Urinary bladder (tissue), 4 donors: ENCODE measurements at places on chromosomes 2 and 18.

GRCh38 chr2:39481611-39482010 lies 44.5 kb upstream of the MAP4K3 start:
- no peak for DNase-seq

DNA sequence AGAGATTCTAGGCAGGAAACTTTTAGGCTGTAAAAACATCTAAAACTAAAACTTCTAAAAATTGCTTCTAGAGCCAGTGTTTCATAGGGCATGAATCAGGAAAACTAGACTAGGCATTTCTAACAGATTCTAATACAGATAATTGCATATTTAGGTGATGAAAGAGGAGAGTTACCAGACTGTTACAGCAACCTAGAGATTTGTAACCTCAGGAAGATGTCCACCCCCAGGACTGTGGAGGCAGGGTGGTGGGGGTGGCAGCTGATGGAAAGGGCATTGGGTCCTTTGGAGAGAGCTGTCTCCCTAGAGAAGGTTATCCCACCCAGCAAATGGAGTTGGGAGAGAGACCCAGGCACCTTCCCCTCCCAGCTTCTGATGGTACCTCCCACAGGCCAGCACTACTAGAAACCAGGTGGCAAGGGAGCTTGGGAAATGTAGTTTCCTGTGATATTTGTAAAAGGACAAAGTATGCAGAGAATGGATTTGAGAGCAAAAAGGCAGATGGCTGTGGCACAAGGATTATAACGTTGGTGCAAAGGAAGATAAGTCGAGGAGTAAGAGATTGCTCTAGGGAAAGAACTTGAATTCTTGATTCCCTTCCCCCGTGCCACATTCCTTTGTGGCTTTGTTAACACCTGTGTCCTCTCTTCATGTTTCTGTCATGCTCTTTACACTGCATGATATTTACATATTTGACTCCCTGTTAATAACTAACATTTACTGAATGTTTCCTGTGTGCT lies 75.6 kb upstream of the MGAT5 start:
- no peak for DNase-seq

DNA sequence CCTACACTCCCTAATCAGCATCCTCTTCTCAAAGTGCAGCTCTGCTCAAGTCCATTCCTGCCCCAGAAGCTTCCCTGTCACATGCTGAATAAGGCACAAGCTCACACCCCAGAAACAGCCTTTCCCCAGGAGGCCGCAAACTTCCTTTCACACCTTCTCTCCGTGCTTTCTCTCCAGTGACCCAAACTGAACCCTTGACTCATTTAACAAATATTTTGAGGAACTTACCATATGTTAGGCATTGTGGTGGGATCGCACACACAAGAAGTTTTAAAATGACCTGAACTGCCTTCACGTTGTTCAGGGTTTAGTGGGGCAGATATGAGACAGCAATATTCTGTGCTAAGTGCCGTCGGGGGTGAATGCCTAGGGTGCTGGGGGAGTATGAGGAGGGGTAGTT lies 161.3 kb downstream of the INSIG2 start:
- DNase-seq: no peak

GRCh38 chr18:48932462-48932818 lies 18.3 kb downstream of the SMAD7 start:
- no peak for DNase-seq

DNA sequence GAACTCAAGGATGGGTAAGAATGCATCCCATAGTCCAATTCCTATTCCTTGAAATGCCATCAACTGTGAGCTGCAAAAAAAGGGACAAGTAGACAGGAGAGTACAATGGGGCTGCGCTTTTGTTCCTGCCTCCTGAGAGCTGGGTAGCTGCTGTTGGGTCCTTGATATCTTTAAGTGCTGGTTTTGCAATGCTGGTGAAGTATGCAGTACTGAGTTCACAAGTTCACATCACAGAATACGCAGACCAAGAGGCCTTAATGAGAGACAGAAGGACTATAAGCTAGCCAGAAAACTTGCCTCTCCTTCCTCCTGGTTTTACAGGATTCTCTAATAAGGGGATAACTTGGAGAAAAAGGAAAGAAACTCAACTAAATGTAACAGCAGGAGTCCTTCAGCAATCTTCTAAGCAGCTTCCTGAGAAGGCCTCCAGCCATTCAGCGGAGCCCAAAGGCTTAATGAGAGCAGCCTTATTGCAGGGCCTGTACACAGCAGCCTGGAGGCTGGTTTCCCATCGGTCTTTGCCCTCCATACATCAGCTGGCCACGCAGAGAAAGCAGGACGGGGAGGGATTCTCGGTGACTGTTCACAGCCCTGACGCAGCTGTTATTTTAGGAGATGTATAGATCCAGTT lies 293.1 kb downstream of the CDCA7 start:
- no peak for DNase-seq

DNA sequence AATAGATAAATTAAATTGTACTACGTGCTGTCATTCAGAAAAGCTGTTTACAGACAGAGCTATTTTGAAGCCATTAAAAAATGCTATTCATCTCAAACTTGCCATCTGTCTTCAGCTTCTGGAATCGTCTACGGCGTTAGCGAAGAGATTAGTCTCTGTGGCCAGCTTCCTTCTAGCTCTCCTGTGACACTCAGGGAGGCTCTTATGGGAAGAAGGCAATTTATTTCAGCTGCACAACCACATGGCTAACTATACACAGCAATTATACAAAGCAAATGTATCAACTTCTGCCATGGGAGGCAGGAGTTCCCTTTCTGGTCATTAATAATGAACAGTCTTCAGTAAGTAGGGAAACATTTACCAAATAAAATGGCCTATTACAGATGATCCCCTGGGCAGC lies 6.3 kb downstream of the CTAGE1 start:
- DNase-seq: no peak

DNA sequence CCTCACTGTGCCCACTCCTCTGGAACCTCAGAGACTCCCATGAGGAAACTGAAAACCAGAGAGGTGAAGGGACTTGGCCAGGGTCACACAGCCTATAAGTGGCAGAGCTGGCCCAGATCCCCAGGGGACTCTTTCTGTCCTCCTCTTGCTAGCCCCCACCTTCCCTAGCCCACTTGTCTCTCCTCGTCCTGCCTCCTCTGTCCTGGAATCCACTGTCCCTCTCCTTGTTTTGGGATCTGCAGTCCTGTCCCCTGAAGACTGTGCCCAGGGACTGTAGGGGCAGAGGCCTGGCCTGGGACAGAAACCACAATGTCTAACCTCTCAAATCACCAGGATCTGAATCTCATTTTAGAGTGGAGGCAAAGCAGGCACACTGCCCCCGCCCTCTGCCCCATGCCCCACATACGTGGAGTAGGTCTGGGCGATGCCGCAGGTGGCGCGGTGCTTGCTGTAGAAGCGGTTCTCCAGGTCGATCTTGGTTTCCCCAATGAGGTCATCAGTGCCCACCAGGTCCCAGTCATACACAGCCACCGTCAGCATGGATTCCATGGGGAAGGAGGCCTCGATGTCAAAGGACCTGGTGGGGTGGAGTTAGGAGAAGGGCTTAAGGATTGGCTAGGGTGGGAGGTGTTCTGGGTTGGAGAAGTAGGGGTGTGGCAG lies 12.5 kb downstream of the OTOF start:
- no peak for DNase-seq

DNA sequence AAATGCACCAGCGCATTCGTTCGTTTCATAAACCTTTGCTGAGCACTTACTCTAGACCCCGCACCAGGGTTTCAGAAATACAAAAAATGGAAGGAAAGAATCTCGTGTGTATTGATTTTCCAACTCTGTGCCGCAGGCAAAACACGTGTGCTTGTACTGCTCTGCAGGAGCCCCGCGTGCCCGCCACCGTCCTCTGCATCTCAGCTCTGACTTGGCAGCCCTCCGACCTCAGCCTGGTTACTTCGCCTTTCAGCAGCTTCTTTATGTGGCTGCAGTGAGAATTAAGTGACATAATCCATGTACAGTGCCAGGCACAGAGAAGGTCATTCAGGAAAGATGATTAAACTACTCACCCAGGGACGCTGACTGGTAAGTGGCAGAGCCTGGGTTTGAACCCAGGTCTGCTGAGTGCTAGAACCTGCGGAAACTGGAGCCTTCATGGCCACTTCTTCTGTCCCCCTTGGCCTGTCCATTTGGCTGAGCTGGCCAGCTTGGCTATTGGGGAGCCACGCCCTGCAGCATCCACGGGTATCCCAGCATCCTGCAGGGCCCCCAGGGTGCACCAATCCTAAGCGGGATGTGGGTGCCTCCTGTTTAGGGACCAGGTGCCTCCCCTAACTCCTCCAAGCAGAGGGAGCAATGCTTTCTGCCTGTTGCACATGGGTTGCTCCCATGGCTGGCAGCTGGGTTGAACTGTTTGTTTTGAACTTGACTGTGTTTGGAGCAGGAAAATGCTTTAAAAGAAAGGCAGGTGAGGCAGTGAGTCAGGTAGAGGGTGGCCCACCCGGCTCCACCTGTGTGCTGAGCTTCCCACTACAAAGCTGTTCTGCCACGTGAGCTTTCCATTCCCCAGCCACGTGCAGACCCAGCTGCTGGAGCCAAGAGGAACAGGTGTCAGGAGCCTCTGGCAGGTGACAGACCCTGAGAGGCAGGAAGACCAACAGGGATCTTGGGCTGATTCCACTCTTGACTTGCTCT lies 34.3 kb downstream of the INHBB start:
- DNase-seq: no peak

GRCh38 chr2:178777577-178777976 lies 29.6 kb downstream of the TTN start:
- DNase-seq: no peak

- no peak for DNase-seq
These were observed 39.7 kb downstream of the GRHL1 start for GRCh38 chr2:9991221-9991620.

GRCh38 chr2:75621228-75621627 lies 25.4 kb upstream of the MRPL19 start:
- no peak for DNase-seq

DNA sequence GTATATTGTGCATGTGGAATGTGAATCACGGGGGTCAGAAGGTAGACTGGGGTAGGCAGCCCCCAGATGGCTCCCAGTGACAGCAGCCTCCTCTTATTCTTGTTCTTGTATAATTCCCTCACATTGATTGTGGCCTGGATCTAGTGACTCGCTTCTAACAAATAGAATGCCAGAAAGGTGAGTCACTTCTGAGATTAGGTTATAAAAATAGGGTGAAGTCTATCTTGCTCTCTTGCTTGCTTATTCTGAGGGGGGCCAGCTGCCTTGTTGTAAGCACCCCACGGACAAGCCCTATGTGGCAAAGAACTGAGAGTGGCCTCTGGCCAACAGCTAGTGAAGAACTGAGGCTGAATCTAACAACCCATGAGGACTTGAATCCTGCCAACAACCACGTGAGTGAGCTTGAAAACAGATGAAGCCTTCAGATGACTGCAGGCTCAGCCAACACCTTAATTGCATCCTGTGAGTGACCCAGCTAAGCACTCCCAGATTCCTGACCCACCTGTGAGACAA lies 15.6 kb upstream of the RMND5A start:
- DNase-seq: no peak

DNA sequence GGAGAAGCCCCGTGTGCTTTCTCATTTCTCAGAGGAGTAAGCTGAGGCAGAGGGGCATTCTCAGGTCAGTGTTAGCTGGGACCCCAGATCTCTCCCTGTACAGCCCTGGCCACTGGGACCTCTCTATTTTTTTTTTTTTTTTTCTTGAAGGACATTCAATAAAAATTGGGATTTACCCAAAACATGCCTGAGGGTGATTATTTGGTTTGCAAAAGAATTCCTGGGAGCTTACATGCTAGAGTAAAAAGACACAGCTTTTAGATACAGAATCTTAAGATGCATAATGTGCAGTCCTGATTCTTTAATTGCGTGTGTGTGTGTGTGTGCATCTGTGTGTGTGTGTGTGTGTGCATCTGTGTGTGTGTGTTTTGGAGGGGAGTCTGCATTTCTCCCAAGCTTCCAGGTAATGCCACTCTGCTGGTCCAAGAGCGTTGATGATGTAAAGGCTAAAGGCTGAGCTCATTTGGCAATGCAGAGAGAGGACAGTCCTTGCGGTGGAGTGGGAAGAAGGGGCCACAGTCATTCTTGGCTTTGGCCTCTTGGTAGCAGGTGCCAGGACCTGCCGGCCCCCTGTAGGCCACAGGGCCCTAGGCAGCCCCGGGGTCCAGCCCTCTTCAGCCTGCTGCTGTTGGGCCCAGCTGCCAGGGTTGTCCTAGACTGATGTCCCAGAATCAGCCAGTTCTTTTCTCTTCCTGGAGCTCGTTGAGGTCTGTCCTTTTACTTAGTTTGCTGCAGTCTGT lies 74.1 kb upstream of the MCFD2 start:
- DNase-seq: no peak

DNA sequence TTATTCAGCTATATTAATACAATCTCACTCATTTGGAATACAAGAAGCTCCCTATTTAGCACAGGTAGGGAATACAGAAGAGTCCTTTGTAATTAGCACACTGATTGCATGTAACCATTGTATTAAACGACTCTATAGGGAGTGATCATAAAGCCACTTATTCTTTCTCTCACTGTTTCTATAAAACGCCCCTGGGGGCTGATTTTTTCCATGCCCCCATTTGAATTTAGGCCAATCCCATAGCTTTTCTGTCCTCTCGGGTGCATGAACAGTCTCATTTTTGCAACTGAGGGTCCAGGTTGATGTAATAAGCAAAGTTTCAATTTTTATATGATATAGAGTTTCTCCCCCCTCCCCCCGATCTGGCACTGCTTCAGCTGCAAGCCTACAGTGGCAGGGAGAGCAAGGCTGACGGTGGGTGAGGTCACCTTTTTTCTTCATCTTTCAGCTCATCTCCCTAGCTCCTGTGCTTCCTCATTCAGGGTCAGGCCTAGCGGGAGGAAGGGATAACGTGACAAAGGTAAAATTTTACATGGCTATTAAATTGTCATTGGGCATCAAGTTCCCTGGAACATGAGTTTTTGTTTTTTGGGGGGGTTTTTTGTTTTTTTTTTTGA lies 45.7 kb downstream of the GAD1 start:
- DNase-seq: no peak

- no peak for DNase-seq
These were observed 92.3 kb downstream of the B3GNT2 start for GRCh38 chr2:62287899-62288880.

DNA sequence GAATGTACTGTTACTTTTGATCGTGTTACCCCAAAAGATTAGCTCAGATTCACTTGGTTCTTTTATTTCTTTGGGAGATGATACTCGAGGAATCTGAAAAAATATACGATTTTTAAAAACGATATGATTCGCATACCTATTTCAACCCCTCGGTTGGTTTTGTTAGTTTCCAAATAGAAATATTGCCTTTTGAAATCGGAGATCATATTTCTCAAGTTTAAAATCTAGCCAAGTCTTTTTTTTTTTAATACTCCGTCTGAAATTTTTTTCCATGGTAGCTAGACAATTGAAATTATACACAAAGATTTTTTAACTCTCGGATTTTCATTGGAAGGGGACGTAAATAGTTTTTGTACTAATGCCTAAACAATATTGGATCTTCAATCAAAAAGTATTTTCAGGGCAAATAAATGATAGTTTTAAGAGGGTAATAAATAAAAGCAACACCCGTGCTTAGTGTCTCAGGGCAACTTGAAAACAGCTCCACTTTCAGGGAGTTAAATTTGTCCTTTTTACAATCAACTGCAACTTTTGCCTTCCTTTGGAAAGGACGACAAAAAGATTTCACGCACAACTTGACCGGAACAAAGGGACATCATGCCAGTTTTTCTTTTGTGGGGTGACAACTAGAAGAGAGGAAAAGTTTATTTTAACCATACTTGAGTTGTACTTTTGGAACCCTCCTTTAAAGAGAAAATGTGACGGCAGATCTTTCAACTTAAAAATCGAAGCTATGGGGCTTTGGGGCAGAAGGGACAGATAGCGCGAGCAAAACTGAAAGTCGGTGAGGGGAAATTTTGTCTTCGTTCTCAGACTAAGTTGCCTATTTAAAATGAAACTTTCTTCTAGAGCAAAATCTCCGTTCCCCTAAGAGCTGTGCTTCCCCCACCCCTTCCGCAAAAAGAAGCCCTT lies 5.8 kb upstream of the ONECUT2 start:
- DNase-seq: no peak
